ENCODE measurements at places on chromosomes 1 and 21.

GRCh38 chr1:21149430-21149854, 27.3 kb downstream of the EIF4G3 start:
- DNase-seq, result no peak

DNA sequence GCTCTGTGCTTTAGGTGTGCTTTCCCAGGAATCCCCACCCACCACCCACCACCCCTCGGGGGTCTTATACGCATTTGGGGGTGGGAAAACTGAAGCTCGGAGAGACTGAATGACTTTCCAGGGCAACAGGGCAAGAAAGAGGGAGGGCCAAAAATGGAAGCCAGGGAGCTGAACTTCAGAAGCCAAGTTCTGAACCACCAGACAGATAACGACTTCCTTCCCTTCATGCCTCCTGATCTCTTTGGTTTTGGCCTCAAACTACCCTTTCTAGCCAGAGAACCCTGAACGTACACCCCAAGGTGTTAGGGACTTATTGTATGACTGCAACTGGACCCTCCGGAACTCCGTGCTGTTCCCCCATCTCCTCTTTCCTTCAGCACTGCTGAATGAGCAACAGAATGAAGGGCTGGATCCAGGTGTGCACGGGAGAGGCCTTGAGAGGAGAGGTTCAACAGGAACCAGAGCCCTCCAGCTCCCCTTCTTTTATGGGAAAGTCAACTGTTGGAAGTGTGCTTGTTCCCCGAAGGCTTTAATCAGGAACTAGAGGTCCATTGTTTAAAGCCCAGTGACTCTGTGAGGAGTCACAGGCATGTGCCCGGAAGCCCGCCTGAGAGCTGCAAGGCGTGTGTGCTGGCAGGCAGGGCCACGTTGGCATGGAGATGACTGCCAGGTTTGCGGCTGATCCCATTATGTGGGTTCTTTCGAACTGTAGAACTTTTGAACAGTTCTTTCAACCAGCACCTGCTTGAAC, 3.1 kb downstream of the BACE2 start:
- no peak for DNase-seq

- no peak for DNase-seq
Observed at GRCh38 chr1:3465091-3465934, 10.8 kb downstream of the ARHGEF16 start.

DNA sequence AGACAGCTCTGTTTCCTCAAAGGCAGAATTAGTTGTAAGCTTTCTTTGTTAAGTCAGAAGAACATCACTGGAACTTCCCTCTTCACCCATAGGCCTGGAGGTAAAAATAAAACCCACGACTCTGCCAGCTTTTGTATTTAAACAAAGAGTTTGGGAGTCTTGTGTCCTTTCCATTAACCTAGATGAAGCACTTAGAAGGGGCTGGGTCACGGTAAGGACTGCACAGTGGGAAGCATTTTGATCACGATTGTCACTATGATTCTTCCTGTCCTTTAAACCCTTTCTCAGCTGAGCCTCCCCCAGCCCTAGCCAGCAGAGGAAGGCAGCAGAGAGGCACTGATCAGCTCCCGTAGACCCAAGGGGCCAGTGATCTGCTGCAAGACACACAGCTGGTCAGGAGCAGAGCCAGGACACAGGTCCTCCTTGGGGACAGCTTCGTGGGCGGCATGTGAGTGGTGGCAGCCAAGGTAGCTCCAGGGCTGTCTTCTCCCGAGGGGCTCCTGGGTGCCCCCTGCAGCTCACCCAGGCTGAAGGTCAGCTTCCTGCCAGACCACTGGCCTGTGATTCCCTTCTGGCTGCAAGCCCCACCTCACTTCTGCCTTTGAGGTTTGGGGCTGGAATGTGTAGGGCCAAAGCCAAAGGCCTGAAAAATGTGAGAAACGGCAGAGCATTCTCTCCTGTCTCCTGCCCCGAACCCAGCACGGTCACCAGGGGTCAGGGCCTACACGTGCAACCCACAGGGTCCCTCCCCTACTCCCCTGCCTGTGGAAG, 4.0 kb upstream of the LAPTM5 start:
- DNase-seq, result no peak

DNA sequence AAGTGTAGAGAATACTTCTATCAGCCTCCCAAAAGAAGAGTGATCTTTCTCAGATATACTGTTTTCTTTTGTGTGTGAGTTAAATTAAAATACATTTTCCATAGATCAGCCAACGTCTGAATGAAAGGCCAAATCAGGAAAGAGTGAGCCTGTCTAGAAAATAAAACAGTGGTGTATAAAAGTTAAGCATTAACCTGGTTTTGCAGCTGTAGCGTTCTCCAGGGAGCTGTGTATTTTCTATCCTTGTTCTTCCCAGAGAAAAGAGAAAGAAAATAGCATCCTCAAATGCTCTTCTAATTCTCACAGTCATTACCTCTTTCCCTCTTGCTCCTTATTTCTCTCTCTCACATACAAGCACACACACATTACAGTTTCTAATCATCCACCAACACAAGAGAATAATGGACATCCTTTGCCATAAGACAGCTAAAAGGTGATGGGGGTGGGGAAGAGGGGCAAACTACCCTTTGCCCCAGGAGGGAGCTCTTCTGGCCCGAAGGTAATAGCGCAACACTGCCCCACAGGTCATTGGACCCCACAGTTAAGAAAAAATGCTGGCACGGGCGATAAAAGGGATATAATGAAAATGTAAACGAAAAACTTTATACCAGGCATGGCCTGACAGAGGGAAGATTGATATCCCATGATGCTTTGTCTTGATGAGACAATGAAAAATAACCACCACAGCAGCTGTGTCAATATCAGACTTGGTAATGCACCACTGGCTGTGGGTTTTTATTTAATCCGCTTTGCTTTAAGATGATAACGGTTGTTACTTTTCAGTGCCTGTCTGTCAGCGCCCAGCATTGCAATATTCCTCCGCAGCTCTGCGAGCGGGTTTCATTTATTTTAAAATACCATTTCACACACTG, 150.3 kb downstream of the NUF2 start:
- DNase-seq, result no peak

DNA sequence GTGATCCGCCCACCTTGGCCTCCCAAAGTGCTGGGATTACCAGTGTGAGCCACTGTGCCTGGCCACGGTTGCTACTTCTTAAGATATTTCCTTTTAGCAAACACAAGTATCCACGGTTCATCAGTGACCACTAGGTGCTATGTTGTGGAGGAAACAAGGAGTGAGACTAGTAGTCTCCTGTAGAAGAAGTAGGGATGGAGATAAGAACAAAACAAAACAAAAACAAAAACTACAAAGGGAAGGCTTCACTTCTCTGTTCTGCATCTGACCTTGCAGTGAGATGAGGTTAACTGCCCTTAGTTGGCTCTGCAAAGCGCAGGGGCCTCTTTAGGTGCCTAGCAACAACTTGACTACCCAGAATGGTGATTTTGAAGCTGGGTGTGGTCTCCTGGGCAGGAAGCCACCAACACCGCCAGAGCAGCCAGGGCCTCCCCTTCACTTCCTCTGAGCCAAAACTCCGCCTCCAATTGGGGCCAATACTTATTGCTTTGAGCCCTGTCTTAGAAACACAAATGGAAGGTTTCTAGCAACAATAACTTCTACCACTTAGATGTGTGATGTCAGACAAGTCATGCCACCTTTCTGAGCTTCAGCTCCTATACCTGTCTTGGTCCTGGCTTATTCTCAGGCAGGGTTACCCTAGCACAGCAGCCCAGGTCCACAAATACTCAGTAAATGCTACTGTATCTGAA, 12.8 kb upstream of the CDC42 start:
- peak; percentile 41 for DNase-seq

DNA sequence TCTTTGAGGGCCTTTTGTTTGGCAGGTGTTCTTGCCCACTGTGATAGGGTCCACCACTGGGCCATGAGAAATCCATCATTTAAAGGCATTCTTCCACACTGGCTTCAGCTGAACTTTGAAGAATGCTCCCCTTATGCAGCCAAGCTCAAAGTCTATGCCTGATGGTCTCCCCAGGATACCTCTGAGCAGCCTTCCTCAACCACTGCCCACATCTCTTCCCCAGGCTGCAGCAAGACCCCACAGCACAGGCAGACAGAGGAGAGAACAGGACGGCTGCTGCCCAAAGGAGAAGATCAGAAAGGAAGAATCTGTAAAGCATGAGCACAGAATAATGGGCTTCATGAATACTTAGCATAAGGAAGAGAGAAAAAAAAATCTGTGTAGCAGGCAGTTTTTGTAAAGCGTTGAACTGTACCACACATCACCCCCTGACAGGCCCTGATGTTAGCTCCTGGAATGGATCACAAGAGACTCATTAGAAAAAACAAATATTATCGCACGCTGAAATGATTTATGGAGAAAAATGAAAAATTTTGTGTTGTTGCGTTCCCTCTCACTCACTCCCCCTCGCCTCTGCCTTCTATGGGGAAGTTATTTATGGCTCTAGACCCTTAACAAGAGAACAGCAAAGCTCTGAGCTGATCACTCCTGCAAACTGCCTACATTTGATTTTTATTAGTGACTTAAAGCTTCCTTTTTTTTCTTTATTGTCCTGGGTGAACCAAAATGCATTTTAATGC, 134.1 kb downstream of the TMEM53 start:
- no peak for DNase-seq

DNA sequence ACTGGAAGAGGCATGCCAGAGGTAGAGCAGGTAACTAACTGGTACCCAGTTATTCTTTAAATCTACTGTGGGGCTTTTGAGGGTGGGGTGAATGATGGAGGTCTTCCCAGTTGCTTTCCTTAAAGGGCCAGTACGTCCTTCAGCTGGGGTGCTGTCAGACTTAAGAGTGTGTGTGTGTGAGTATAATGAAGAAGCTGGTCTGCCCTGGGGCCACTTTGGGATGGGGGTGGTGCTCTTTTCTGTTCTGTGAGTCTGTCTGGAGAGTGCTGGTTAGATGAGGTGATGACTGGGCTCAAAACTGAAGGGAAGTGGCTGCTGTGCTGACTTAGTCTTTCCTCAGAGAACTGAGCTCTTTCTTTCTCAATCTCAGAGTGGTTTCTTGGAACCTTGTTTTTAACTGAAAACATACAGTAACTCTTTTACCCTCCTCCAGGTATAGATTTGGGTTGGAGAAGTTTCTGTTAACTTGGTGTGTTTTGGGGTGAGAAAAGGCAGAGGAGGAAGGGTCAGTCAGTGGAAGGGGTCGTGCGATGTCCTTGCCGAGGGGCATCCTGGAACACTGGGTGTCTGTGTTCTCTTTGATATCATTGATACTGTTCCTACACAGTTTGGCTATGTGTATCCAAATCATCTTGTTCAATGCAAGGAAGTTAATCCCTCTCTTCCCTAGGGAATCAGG, 746 bp downstream of the MACF1 start:
- no peak for DNase-seq

DNA sequence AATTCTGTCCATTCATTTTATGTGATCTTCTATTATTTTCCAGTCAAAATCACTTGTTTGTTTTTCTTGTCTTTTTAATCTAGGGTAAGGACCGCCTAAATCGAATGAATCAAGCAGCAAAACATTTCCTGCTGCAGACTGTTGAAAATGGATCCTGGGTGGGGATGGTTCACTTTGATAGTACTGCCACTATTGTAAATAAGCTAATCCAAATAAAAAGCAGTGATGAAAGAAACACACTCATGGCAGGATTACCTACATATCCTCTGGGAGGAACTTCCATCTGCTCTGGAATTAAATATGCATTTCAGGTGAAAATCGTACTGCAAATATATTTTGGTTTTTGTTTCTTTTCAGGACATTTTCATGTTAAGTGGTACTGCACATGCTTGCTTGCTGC, 20.5 kb downstream of the CLCA4 start:
- no peak for DNase-seq

DNA sequence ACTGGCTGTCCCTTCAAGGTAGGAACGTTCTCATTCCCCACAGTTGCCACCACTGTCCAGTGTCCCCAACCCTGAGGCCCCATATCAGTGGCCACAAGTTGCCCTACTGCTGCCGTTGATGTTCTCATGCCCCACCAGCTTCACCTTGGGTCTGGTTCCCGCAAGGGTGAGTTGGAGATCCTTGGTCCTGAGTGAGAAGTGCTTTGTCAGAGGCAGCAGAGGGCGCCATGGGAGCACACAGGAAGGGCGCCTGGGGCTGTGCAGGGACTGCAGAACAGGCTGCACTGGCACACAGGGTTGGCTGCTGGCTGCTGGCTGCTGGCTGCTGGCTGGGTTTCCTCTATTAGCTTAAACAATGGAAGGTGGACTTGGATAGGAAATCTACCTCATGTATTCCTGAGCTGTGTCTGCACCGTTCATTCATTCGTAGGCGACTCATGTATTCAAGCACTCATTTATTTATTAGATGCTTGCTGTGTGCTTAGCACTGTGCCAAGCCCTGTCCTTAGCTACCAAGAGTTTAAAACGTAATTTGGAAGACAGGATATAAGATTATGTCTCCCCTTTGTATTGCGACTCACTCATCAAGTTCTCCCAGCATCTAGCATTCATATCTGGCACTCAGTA, 2.1 kb upstream of the S100A9 start:
- DNase-seq, result peak; percentile 53

GRCh38 chr21:42844411-42845113, 34.8 kb downstream of the WDR4 start:
- DNase-seq, result no peak

GRCh38 chr1:214506972-214507431, 44.4 kb downstream of the PTPN14 start:
- no peak for DNase-seq

GRCh38 chr1:227035316-227035715, 95.2 kb downstream of the COQ8A start:
- DNase-seq, result no peak

- DNase-seq, result no peak
Observed at GRCh38 chr1:17538428-17539117, 925 bp upstream of the ARHGEF10L start.

DNA sequence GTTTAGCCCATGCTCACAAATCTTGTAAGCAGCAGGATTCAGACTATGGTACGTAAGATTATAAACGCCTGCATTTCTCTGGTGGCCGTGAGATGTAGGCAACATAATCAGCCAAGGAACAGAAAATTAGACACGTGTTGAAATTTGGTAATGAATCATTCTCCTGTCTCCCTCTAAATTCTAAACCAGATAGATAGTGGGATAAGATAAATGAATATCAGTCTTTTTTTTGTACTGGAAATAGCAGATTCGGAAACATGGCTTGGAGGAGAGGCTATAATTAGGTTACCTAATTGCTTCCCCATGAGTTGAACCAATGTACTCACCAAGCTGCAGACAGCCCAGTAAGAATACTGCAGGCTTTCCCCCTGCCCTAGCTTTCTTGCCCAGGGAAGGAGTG, 172.3 kb downstream of the TGFB2 start:
- DNase-seq, result no peak

GRCh38 chr1:225877580-225877979, 4.6 kb downstream of the TMEM63A start:
- DNase-seq, result no peak

DNA sequence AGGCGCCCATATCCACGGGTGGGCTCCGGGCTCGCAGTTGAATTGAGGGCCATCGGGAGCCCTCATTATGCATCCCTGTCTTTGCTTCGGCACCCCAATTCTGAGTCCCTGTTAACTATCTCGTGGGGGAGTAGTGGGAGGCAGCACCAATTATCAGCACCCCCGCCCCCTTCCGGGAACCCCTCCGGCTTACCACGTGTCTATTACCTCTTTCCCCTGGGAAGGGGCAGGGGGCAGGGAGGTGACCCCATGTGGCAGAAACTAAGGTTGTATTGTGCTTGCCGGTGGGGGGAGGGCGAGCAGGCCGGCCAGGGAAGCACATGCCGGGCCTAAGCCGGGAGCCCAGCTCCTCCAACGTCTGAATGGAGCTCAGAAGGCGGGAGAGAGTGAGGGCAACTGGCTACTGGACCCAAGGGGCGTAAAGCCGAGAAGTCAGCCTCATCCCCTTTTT, 1.0 kb downstream of the LIN28A start:
- DNase-seq, result no peak
